HFFc6 (cell line): ENCODE measurements at places on chromosomes 16 and 17. TPM values are rescaled to one million over a fixed set of nuclear protein-coding genes. Genes with fewer than 3 reads are reported as not detected.

DNA sequence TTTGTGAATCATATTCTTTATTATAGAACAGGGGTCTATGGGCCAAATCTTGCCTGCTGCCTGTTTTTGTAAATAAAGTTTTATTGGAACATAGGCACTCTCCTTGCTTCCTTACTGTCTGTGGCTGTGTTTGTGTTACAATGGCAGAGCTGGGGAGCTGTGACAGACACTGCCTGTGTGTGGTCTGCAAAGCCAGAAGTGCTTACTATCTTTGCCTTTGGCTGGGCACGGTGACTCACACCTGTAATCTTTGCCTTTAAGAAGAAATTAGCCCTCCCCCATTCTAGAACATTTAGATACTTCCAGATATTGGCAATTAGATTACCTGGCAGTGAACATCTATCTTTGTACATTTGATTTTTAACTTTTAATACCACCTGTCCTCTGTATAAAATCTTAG, 308.3 kb downstream of the FOXL1 start:
- DNase-seq, result no peak

MYADML2 gene
- total RNA-seq, result not detected in 3 replicates

DNA sequence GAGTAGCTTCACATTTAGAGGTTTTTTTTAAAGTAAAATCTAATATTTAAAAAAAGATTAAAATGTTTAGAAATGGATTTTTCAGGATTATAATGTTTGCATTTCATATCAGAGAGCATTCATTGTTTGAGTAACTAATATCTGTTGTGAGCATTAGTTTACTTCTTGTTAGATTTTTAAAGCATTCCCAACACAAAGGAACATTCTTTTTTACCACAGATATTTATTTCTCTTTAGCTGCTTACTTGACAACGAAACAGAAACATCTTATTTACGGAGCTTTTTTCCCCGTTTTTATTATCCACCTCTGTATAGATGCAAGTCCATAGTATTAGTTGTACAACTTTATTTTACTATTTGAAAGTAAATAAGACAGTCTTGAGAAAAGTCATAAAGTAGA, 53.0 kb downstream of the NFAT5 start:
- DNase-seq, result no peak

GRCh38 chr17:74757931-74758847, 9.8 kb downstream of the NHERF1 start:
- no peak for DNase-seq

CIBAR2 gene
- not detected in 3 replicates for total RNA-seq

GRCh38 chr17:48577946-48578615, at the start of gene HOXB4:
Gene HOXB4 (minus strand): TSS chr17:48578350. CDS start chr17:48578319, 31 bp downstream.
- no peak for DNase-seq
